ENCODE measurements at places on chromosomes 6 and 20. TPM values are rescaled to one million over a fixed set of nuclear protein-coding genes. Genes with fewer than 3 reads are reported as not detected.

Gene ATP6V1G2
- polyA plus RNA-seq: 0.32 TPM

Gene GLYATL3
- polyA plus RNA-seq: not detected

Gene FHL5
- 1.3 TPM for polyA plus RNA-seq

Gene CRIP3
- polyA plus RNA-seq: 0.40 TPM
